Gastrocnemius medialis (tissue), 4 donors: ENCODE measurements at places on chromosomes 16 and 17.

GRCh38 chr17:59289981-59290301 lies 41.5 kb upstream of the YPEL2 start:
- no peak for DNase-seq

- no peak for DNase-seq
Observed at GRCh38 chr17:647324-648197, 67.1 kb downstream of the VPS53 start.

- no peak for DNase-seq
Observed at GRCh38 chr17:1686086-1686485, 1.4 kb upstream of the PRPF8 start.

- no peak for DNase-seq
Observed at GRCh38 chr16:68790130-68790761, 53.1 kb upstream of the TANGO6 start.

DNA sequence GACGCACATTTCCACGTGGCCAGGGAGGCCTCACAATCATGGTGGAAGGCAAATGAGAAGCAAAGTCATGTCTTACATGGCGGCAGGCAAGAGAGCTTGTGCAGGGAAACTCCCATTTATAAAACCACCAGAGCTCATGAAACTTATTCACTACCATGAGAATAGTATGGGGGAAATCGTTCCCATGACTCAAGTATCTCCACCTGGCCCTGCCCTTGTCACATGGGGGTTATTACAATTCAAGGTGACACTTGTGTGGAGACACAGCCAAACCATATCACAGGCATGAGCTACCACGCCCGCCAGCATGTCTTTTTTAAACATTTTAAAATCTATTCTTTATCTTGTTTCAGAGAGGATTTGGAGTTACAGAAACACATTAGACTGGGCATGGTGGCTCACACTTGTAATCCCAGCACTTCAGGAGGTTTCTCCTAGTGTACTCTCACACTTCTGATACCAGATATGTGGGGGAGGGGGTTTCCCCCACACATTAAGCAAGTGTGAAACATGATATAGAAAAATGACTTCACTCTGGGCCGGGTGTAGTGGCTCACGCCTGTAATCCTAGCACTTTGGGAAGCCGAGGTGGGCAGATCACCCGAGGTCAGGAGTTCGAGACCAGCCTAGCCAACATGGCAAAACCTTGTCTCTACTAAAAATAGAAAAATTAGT lies 5.6 kb upstream of the ATMIN start:
- no peak for DNase-seq

- DNase-seq = no peak
Observed at GRCh38 chr17:935485-935884, 44.1 kb downstream of the NXN start.

- DNase-seq = no peak
Observed at GRCh38 chr16:987906-988305, 6.3 kb downstream of the SOX8 start.

DNA sequence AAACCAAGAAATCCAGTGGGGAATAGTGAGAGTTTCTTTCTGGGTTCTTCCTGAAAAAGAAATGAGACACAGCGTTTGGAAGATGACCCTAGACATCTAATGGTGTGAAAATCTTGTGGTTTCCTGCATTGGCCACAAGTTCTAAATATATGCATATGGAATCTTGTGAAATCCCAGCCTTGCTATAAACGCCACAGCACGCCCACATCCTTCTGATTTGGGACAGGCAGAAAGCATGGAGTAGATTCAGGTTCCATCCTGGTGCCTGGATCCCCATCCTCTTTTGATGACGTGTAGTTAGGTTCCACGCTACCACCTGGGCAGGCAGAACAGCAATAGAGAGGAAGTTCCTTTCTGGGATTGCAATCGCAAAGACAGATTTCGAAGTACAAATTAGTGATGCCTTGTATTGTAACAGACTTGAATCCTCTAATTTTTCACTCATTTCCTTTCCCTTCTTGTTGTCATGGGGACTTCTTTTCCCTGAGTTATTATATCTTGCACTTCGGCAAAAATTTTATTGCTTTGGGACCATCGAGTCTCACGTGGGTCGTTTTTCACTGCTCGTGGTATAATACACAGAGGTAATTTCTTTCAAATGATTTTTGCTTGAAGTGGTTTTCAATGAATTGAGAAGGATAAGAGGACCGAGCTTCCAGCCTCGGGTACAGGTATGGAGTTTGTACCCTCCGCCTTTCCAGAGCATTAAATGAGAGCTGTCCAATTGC lies 37.6 kb downstream of the HS3ST4 start:
- no peak for DNase-seq

- no peak for DNase-seq
Observed at GRCh38 chr16:49932946-49933345, 77.0 kb upstream of the ZNF423 start.

DNA sequence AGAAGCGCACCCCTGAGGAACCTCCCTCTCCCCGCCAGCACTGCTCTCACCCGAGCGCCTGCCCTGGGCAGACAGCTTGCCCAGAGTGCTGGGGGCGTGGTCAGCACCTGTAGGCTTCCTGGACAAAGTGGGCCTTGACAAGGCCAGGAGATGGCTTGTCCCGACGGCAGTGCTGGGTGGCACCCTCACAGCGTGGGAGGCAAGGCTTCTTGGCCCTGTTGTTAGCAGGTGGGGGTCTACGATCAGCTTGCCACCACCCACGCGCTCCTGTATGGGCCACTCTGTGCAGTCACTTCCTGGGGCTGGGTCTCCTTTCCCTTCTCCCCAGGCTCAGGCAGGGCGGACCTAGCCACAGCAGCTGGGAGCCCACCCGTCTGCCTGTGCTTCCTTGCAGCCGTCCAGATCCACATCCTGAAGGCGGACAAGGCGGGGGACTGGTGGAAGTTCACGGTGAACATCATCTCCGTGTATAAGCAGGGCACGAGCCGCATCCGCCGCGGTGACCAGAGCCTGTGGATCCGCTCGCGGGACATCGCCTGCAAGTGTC lies 218.0 kb downstream of the NTN1 start:
- peak; percentile 24 for DNase-seq

DNA sequence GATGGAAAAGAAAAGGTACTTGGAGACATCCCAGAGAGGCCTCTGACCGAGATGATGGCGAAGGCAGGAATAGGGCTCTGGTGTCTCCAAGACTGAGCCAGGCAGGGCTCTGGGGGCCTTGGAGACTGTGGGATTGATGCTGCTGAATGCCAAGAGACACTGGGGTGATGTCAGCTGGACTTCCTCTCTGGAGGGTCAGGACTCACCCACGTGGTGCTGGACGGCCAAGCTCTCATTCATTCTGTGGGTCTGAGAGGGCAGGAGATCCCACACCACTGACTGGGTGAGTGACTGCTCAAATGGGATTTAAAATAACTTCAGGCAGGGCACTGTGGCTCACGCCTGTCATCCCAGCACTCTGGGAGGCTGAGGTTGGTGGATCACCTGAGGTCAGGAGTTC lies 64.8 kb downstream of the NT5M start:
- no peak for DNase-seq

DNA sequence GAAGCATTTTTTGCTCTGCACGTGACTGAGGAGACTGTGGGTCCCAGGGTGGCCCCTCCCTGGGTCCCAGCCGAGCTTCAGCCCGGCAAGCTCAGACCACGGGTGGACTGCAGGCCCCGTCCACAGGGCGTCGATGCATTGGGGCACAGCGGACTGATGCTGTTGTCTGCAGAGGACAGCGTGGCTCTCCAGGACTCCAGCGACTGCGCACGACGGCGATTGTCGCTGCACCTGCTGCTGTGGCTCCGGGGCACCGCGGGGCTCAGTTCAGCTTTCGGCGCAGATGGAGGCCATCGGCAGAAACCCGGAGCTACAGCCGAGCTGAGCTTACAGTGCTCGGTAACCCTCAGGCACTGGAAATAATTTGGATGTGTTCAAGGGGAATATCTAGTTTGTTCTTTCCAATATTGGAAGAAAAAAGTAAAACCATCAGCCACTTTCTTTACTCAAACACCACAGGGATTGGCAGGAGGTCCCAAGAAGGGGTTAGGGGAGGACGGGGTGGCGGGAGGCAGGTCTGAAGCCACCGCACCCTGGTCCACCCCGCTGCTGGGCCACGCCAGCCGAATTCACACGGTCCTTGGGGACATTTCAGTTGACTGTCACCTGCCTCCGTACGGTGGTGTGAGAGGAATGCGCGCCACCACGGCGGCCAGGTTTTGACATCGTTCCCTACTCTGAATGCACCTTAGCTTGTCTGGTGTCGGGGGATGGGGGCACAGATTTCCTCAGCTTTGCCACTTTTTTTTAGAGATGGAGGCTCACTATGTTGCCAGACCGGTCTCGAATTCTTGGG lies 88.7 kb upstream of the RPH3AL start:
- DNase-seq = no peak

DNA sequence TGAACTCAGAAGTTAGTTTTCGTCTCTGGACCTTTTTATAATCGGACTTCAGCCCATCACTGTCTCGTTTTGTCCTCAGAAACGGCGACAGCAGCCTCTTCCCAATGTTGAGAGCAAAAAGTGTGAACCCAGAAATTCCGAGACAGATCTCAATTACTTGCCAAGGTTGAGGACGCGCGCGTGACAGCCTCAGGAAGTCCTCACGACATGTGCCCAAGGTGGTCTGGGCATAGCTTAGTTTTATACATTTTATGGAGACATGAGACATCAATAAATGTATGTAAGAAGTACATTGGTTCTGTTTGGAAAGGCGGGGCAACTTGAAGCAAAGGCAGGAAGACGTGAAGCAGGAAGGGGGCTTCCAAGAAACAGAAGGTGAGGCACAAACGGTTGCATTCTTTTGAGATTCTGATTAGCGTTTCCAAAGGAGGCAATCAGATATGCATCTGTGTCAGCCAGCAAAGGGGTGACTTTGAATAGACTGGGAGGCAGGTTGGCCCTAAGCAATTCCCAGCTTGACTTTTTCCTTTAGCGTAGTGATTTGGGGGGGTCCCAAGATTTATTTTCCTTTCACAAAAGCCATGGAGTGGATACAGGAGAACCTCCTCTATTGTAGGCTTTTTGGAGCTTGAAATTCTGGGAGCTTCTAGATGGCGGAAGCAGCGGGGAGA lies 583 bp upstream of the ZNF747 start:
- DNase-seq = no peak

GRCh38 chr17:66494023-66494803 lies 191.8 kb downstream of the PRKCA start:
- no peak for DNase-seq

- no peak for DNase-seq
Observed at GRCh38 chr16:64540434-64540833, 581.4 kb downstream of the CDH11 start.

- no peak for DNase-seq
Observed at GRCh38 chr16:17728196-17728595, 257.4 kb upstream of the XYLT1 start.

- DNase-seq = no peak
Observed at GRCh38 chr17:62572488-62572887, 55.0 kb upstream of the MRC2 start.

DNA sequence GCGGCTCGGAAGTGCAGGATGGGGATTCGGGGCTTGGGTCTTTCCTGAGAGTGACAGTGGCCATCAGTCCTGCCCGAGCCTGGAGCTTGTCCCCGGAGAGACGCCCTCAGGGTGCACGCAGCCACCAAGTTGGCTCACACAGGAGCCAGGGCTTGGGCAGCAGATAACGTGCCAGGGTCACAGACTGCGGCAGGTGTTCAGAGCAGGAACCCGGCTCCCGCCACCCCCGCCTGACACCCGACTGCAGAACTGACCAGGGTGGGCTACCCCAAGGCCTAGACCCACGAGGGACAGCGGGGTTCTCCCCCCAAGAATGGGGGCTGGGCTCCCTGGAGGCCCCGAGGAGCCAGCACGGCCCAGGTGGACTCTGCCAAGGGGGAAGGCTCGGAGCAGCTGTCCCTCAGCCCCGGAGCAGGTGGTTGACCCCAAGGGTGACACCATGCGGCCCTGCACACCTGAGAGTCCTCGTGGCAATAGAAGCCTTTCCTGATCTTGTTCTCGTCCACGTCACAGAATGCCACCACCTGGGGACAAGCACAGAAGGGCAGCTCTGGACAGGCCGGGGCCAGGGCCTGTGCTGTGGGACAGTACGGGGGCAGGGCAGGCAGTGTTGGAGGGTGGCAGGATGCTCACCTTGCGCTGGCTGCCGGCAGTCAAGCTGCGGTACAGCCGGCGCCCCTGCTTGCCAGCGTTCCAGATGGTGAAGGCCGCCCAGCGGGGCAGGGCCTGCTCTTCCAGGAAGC lies 117.1 kb upstream of the ZNF750 start:
- DNase-seq = no peak

- no peak for DNase-seq
Observed at GRCh38 chr16:15808071-15808470, 48.8 kb downstream of the MYH11 start.

GRCh38 chr17:63095459-63095858 lies 129.4 kb downstream of the TANC2 start:
- DNase-seq = no peak

DNA sequence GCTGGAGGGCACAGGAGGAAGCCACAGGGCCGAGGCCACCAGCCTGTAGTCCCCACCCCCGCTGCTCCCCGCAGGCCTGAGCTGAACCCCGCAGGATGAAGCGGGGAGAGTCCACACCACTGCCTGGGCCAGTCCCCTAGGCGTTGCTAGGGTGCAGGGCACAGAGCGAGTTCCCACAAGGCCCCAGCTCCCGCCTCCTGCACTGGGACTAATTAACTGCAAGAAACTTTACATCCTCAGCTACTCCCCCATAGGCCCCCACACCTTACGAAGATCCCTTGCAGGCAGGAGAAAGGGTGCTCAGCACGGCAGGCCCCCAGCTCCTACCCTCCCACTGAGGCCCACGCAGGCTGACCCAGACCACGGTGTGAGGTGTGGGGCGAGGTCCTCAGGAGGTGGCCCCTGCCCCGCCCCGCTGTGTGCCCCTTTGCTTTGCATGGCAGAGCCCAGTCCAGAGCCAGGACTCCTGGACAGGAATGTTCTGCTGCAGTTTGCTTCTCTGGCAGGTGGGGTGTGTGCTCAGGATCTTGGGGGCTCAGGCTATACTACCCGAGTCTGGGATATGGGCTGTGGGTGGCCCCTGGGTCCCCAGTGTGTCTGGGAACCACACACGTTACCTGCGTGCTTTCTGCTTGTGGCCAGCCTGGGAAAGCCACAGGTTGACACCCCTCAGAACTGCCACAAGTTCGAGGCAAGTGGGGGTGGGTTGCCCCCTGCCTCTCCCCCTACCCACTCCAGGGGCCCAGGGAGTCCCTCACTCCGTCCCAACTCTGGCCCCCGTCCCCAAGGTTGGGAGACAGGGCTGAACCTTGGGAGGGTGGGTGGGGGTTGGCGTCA lies 1.2 kb downstream of the GNG13 start:
- DNase-seq = no peak

- DNase-seq = no peak
Observed at GRCh38 chr16:84369105-84369504, 767 bp downstream of the ATP2C2 start.

DNA sequence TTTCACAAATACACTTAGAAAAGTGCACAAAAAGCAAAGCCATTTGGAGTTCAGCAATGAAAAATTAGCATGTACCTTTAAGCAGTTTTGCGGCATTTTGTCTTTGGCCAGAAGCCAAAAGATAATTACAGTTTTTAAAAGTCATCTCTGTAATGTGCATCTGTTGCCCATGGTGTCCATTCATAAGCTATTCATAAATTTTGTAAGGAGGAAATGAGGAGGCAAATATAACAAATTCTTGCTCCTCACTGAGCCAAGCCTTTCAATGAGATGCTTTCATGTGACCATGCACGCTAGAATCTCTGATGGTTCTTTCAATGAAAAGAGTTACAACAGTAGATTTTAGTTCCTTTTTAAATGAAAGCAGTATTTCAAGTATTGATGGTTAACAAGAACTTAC lies 247.1 kb upstream of the MON1B start:
- DNase-seq = no peak

- DNase-seq = no peak
Observed at GRCh38 chr16:72793716-72794115, 254.2 kb downstream of the ZFHX3 start.
